ENCODE measurements at places on chromosomes 1 and 21.

- DNase-seq, result no peak
These were observed 124.2 kb upstream of the B3GALT2 start for GRCh38 chr1:193310564-193310963.

GRCh38 chr1:16924919-16925477 lies 3.3 kb downstream of the CROCC start:
- DNase-seq, result no peak

DNA sequence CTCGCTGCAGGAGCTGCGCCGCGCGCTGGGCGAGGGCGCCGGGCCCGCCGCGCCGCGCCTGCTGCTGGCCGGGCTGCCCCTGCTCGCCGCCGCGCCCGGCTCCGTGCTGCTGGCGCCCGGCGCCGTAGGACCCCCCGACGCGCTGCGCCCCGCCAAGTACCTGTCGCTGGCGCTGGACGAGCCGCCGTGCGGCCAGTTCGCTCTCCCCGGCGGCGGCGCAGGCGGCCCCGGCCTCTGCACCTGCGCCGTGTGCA lies 730 bp downstream of the OLIG1 start:
- DNase-seq, result no peak

- peak; percentile 11 for DNase-seq
These were observed 166.9 kb downstream of the HLX start for GRCh38 chr1:221045842-221046831.

DNA sequence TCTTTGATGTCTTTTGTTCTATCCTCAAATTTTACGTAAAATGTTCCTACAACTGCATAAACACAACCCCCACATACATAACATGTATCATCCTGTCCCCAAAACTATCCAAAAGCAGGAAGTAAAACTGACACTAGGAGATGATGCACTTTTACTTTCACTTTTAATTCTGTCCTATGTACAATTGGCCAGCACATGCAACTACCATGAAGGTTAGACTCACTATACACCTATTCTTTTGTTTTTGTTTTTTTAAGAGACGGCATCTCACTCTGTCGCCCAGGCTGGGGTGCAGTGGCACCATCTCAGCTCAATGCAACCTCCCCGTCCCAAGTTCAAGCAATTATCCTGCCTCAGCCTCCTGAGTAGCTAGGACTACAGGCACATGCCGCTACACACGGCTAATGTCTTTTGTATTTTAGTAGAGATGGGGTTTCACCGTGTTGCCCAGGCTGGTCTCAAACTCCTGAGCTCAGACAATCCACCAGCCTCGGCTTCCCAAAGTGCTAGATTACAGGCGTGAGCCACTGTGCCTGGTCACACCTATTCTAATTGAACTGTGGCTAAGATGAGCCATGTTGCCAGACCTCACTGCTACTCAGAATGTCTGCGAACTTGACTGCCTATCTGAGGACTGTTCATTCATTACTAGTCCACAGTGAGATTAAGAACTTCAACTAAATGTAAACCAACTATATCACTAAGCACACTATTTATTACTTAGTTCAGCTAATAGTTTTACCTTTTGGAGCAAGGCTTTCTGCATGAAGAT lies 48.0 kb downstream of the TOR3A start:
- peak; percentile 7 for DNase-seq

DNA sequence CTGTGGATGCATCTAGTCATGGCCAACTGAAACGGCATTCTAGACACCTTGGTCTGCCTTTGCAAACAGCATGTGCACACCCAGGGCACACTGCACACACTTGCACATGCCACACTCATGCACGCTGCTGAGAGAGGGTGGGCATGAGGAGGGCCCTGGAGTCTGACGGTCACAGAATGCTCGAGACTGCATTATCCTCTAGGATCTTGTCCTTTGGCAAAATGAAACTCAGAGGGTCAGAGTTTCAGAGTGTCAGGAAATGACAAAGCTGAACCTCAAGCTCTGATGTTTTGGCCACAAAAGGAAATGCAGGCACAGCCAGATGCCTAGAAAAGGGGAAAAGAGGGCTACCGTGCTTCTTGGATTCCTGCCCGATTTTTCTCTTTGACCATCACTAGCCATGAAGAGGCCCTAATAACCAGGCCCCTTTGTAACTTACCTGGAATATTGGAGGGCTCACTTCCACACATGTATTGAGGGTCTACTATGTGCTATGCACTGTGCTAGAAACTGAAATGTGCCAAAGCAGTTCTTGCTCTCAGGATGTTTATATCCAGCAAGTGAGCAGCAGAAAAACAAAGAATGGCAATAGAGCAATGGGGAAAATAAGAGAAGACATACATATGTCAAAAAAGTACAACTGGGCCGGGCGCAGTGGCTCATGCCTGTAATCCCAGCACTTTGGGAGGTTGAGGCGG lies 65.4 kb downstream of the TOMM20 start:
- no peak for DNase-seq

- no peak for DNase-seq
These were observed 3.8 kb downstream of the ALDH4A1 start for GRCh38 chr1:18898567-18898966.

GRCh38 chr1:156276966-156277381 lies 5.7 kb downstream of the SMG5 start:
- no peak for DNase-seq

GRCh38 chr1:244361764-244362473 lies 89.8 kb downstream of the ADSS2 start:
- peak; percentile 21 for DNase-seq

DNA sequence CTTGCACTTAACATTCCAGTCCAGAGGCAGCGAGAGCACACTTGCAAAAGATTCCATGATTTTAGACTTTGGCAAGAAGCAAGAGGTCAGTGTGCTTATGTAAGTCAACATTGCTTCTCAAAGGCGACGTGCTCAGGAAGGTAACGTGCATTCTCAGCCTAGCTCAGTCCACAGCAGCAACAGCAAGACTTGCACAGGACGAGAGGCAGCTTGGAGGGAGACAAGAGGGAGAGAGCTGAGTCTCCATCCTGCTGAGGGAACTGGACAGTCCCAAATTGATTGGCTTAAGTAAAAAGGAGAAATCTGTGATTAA lies 56.5 kb downstream of the PTP4A2 start:
- no peak for DNase-seq

- DNase-seq, result no peak
These were observed 21.0 kb downstream of the EIF2D start for GRCh38 chr1:206591226-206591625.

GRCh38 chr1:215219372-215219771 lies 136.8 kb downstream of the KCNK2 start:
- no peak for DNase-seq

- DNase-seq, result no peak
These were observed 90.7 kb downstream of the MT1HL1 start for GRCh38 chr1:236913371-236914037.

GRCh38 chr1:216884614-216885229 lies 161.5 kb upstream of the ESRRG start:
- no peak for DNase-seq

DNA sequence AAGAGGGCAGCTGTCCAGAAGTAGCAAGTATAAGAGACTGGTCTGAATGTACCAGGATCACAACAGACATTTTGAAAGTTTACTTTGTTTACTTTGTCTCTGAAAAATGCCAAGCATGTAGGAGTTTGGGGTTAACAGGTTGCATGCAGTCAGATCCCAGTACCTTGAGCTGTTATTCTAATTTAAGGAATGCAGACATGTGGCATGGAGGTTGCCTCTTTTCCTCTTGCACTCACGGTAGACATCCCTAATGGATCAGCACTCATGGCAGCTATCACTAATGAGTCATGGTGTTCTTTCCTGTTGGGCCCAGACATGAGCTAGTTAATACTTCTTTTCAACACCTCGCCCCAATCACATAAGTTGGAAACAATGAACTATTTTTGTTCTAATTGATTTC lies 67.3 kb downstream of the GADD45A start:
- DNase-seq, result no peak

DNA sequence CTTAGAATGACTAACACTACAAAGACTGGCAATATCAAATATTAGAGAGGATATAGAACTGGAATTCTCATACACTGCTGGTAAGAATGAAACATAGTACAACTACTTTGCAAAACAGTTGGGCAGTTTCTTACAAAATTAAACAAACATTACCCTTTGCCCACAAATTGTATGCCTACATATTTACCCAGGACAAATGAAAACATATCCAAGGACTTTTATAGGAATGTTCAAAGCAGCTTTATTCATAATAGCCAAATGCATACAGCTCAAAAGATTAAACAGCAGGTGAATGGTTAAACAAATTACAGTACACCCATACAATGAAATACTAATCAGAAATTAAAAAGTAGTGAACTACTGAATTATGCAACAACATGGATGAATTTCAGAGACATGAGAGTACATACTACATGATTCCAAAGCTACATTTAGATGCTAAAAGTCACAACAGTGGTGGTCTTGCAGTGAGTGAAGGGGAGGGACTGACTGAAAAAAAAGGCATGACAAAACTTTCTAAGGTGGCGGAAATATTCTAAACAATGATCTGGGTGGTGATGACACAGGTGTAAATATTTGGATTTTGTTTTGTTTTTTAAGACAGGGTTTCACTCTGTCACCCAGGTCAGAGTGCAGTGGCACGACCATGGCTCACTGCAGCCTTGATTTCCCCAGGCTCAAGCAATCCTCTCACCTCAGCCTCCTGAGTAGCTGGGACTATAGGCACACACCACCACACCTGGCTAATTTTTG lies 40.4 kb downstream of the LYST start:
- no peak for DNase-seq

DNA sequence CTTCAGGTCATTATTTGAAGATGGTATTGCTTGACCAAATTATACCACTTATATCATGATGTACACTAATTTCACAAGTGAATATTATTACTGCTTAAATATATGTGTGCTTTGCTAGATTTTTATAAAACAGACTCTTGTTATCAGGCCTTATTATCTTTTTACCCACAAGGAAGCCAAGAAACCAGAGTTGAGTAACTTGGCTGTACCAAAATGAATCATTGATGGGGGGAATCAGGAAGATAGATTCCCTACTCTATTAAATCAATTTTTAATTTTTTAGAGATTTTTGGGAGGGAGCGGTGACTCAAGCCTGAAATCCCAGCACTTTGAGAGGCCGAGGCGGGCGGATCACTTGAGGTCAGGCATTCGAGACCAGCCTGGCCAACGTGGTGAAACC lies 16.0 kb upstream of the SCCPDH start:
- no peak for DNase-seq

- no peak for DNase-seq
These were observed 101.8 kb upstream of the LPGAT1 start for GRCh38 chr1:211932231-211932932.

- no peak for DNase-seq
These were observed 40.1 kb downstream of the CAMSAP2 start for GRCh38 chr1:200778766-200779165.

DNA sequence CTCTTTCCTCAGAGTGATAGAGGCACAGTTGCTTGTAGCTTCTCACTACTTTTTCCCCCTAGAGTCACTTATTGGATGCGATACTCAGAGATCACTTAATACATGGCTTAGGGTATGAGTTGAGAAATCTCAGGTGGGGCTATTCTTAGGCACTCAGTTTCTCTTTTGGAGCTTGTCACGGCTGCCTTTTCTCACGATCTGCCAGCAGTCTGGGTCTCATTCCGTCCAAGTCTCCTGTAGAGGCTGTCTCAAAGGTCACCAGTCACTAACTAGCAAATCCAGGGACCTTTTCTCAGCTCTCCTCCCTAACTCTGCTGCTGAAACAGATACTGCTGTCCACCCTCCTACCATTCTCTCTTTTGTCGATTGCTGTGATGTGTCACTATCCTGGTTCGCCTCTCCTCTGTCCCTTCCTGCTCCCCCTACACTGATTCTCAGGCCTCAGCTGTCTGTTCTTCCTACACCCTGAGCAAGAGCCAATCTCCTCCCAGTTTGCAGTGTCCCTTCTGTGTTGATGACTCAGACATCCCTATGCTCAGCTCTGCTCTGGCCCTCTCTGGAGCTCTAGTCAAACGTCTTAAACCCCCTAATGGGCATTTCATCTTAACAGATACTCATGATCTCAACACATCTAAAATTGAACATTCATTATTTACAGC lies 12.4 kb downstream of the ATP1A2 start:
- no peak for DNase-seq

GRCh38 chr1:176696109-176696508 lies 233.1 kb downstream of the PAPPA2 start:
- DNase-seq, result no peak

DNA sequence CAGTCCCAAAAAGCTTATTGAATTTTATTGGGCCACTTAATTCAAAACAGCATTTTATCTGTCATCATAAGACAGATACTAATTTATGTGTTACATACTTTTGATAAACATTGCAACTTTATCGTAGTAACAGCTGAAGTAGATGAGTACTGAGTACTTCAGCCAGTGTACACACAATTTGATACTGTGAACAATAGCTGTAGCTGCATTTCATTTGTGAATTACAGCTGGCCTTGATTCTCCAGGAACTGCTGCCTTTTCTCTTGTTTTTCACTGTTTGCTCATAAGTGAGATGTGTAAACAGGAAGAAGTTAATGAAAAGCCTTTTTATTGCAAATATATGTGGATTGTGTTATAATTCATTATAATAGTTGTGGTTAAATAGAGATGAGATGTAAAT lies 10.2 kb downstream of the UAP1 start:
- DNase-seq, result no peak

DNA sequence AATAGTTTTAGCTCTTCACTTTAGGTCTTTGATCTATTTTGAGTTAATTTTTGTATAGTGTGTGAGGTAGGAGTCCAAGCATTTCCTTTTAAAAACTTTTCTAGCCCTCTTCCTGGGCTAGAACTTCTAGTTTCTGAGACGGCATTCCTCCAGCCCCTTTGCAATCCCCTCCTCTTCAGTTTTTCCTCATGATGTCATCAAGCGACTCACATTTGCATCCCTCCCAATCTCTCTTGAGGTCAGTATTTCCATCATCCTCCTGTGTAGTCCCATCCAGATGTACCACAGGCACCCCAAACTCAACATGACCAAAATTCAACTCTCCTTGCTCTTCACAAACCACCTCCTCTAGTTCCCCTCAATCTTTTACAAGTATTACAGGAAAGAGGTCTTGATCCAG lies 10.7 kb downstream of the HMGN2 start:
- no peak for DNase-seq

DNA sequence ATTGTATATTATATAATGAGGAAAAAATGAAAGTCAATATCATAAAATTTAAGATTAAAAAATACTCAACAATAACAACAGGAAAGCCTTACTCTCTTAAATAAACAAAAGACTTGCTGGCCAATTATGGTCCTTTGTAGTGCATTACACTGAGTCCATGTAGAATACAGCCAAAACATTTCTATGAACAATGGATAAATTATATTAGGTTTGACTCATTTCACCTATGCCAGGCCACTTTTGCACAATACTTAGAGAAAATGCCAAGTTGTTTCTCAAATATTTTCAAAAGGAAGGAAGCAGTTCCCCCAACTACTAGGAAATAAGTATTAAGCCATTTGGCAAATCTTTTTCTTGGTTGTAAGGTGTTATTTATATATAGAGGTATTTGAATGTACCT lies 19.8 kb upstream of the UCK2 start:
- DNase-seq, result no peak

Data from midbrain (tissue), 1 donor.